Temporal lobe (tissue), 4 donors: ENCODE measurements at places on chromosomes 3 and 15. TPM values are rescaled to one million over a fixed set of nuclear protein-coding genes. Genes with fewer than 3 reads are reported as not detected.

PRSS50 gene
- 0.25 TPM for total RNA-seq

SYNPR gene
- 44.5 TPM for total RNA-seq

CLDN16 gene
- 0.25 TPM for total RNA-seq

GOLGA8M gene
- total RNA-seq = 0.25 TPM

SHC4 gene
- total RNA-seq = 5.4 TPM

GPR87 gene
- not detected for total RNA-seq

SLC51B gene
- total RNA-seq = not detected

FYCO1 gene
- 3.4 TPM for total RNA-seq

EIF5A2 gene
- 4.2 TPM for total RNA-seq

PLIN1 gene
- under 0.01 TPM for total RNA-seq

CYP1A2 gene
- not detected for total RNA-seq

MUC20 gene
- total RNA-seq = 2.5 TPM

GOLGA6L4 gene
- 2.7 TPM for total RNA-seq

GMNC gene
- total RNA-seq = 0.49 TPM

SNX22 gene
- total RNA-seq = 4.2 TPM

IDH2 gene
- 64.4 TPM for total RNA-seq

NR1I2 gene
- total RNA-seq = 0.74 TPM

FOXB1 gene
- total RNA-seq = not detected

FANCI gene
- 8.4 TPM for total RNA-seq

LAMB2 gene
- total RNA-seq = 56.3 TPM

TRPM1 gene
- not detected for total RNA-seq

SI gene
- total RNA-seq = not detected

DAG1 gene
- total RNA-seq = 28.0 TPM

SCAMP5 gene
- total RNA-seq = 49.2 TPM

GOLGA8T gene
- 0.49 TPM for total RNA-seq

NAALADL2 gene
- 2.7 TPM for total RNA-seq

TGM5 gene
- not detected for total RNA-seq

SLC27A2 gene
- 3.0 TPM for total RNA-seq

SERPINI2 gene
- total RNA-seq = 0.74 TPM

TMCO5A gene
- total RNA-seq = not detected

ITPKA gene
- 1.2 TPM for total RNA-seq

CPN2 gene
- not detected for total RNA-seq
